ENCODE measurements at places on chromosomes 2 and 18.

- DNase-seq: no peak
These were observed 159.6 kb upstream of the NOSTRIN start for GRCh38 chr2:168642873-168643272.

DNA sequence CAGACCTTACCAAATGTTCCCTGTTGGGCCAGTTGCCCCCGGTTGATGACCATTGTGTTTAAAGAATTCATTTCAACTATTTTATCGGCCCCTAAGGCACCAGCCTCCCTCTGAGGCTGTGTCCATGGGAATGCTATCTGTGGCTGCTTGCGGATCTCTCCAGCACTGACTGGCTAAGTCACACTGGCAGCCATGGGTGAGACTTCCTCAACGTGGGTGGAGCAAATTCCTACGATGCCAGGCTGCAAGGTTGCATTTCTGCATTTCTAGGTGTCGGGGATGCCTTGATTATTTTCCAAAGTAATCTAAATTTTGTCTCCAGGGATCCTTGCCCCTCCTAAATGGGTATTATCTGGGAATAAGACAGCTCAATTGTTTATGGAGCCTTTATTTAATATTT lies 6.2 kb downstream of the CXCR4 start:
- DNase-seq: no peak

DNA sequence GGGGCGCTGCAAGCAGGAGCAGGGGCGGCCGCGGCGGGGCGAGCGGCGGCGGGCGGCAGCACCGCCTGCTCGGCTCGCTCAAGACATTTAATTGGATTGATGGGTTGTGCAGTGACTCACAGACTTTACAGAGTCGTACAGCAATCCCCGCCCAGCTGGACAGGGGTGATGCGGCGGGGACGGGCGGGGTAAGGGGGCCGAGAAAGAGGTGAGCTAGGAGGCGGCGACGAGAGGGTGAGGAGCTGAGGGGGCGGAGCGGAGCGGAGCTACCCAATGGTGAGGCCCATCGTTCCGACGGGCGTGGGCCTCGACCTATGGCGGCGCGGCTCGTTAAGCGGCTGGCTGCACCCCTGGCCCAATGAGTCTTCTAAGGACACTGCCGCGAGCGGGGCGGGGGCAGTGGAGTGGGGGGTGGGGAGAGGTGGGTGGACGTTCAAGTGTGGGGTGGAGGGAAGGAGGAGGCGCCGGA lies 97.1 kb upstream of the SERTAD2 start:
- DNase-seq: peak; percentile 96

- no peak for DNase-seq
These were observed 15.1 kb downstream of the SPTBN1 start for GRCh38 chr2:54471221-54471711.

DNA sequence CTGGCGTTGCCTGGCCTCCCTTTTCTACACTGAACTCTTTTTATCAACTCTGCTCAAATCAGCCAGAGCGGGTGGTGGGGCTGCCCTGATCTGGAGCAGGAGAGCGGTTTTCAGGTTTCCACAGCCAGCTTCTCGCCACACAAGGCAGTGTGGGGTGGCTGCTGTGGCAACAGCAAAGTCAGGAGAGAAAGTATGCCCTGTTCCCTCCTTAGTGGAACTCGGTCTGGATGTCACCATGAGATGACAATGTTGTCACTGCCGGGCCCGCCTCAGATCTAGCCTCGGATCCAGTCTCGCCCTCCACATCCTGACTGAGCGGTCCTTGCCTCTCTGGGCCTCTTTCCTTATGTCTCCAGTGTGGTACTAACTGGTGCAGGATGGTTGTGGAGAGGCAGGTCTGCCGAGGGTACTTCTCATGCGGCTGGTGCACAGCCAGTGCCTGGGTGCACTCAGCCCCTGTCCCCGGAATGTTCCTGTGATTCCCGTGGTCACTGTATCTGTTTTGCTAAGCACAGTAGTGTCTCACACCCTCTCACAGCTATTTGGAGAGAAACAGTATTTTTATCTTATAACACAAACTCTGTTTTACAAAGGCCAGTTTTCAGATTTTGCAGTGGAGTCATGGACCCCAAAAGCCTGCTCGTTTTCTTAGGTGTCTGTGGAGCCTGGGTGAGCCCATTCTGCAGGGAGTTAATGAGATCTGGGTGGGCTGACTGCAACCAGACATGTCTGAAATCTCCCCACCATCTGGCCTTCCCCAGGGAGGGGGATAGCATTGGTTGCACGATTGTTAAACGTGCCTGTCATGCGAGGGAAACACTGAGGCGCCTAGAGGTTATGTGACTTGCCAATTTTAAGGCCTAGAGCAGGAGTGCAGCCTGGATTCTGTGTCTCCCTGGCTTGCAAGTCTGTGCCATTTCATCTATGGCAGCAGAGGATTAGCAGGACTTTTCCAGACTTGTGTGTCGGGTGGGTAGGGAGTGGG lies 261.1 kb upstream of the AGAP1 start:
- DNase-seq: no peak

GRCh38 chr2:17148407-17149145 lies 369.7 kb downstream of the RAD51AP2 start:
- no peak for DNase-seq

DNA sequence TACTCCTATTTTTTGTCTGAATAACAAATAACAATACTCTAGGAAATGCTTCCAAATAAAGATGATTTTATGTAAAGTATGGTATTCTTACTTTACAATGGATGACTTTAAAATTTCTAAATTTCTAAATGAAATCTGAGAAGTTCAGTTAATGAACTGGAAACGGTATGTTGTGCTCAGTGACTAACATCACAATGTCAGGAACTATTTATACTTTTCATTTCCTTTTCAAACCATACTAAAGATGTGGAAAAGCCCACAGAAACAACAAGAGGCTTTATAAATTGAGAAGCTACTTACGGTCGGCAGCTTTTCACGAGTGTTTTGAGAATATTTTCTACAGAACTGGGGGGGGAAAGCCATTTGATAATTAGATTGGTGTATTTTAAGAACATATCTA lies 31.1 kb downstream of the PSME4 start:
- DNase-seq: no peak

- DNase-seq: no peak
These were observed 82.6 kb upstream of the ALPP start for GRCh38 chr2:232295971-232296370.

GRCh38 chr2:40360652-40361051 lies 91.2 kb downstream of the SLC8A1 start:
- DNase-seq: no peak

DNA sequence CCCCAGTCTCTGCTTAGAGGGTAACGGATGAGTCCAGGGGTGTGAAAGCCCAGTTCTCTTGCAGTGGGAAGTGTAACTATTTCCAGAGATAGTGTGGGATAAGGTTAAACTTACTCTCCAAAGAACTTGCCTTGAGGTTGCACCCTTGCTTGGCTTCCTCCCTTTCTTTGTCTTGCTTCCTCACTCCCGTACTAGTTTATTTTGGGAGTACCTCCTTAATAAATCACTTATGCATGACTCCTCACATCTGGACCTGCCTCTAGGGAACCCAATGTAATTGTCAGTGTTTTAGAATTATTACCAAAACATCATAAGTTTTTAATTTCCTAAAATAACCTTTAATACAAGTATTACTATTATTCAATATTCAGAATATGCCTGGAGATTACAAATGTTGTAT lies 35.2 kb downstream of the CPO start:
- DNase-seq: no peak

DNA sequence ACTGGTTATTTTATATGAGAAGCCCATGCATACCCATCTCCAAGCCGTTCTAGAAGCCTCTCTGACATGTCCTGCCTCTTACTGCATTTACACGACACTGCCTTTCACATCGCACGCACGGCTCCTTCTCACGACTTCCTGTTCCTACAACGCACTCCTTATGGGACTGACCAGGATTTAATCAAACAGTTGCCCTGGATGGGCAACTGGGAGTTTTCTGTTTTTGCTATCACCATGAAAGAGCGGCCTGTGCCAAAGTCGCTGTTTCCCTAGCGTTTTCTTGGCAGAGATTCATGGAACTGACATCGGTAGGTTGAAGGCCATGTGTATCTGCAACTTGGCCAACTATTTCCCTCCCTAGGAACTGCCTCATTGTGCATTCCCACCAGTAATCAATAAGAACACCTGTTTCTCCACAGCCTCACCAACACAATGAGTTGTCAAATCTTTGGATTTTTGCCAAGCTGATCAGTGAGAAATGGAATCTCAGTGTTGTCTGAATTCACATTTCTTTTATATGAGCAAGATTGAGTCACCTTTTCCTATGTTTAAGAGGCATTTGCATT lies 97.2 kb upstream of the OTOS start:
- no peak for DNase-seq

Data from stimulated activated CD8-positive, alpha-beta memory T cell treated with anti-CD3 and anti-CD28 coated beads, Interleukin-7, amount 100 ng/mL, for 1 hour (primary cell).